Activated T-helper 1 cell treated with anti-CD3 and anti-CD28 coated beads, Interleukin-12 subunit alpha, Interleukin-12 subunit beta, Interleukin-2, Interleukin-4 antibody, amounts not matched to agents 30 ng/mL and 10 ng/mL and 1 ng/mL, durations not matched to agents 14 hours and 24 hours and 36 hours (primary cell): ENCODE measurements at places on chromosomes 7 and 10. TPM values are rescaled to one million over a fixed set of nuclear protein-coding genes. Genes with fewer than 3 reads are reported as not detected.

GRCh38 chr7:5041047-5041446, 4.6 kb upstream of the RBAK start:
- peak; percentile 3 for DNase-seq

- no peak for DNase-seq
Measured at GRCh38 chr7:24764972-24765744, 7.9 kb upstream of the GSDME start.

GRCh38 chr7:151792636-151793035, 84.3 kb downstream of the PRKAG2 start:
- DNase-seq: no peak

The TMEM176B gene
- total RNA-seq: not detected in 2 replicates

The GNAT3 gene
- not detected in 2 replicates for total RNA-seq

DNA sequence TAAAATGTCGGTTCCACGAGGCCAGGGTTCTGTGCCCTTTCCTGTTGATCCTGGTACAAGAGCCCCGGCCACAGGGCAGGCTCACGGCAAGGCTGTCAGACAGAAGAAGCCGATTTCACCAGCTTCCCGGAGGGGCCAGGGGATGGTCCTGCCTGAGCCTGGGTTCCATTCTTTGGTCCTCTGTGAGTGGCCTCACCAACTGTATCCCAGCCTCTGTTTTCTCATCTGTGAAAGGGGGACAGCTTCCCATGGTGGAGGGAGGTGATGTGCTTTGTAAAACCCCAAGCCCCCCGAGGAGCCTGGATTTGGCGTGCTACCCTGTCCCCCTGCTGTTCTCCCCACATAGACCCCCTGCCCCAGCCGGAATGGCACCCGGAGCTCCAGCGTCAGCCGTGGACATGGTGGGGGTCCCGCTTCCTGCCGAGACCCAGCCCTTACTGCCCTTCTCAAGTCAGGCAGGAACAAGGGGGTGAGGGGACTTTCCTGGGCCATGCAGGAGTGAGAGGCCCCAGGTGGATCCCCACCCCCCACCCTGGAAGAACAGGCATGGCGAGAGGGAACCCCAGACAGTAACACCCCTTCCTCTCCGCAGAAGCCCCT, 28.3 kb upstream of the ELFN1 start:
- no peak for DNase-seq

The ADCY1 gene
- total RNA-seq: 2.5 and 2.9 TPM in 2 replicates

DNA sequence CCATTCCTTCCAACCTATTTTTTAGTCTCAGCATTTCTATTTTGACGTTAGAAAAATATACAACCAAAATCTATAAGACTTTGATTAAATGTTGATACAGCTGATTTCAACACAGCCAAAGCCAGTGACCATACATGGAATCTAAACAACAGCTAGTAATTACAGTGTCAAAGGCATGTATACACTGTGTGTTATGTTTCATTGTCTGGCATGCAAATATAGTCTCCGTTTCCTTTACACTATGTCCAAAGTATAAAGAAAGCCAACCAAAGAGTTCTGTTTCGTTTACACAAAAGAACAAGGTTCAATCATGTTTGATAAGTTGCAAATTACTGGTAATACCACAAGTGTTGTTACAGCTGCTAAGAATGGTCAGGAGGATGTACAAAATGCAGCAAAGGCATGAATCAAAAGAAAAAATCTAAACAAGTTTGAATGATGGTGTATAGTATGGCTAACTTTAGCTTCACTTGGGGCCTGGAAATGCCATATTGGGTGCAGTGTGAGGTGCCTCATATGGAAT, 268.3 kb upstream of the FERD3L start:
- no peak for DNase-seq

GRCh38 chr7:149423449-149424110, 37.3 kb downstream of the ZNF777 start:
- DNase-seq: no peak

GRCh38 chr7:137828456-137828855, 18.3 kb downstream of the DGKI start:
- DNase-seq: no peak

DNA sequence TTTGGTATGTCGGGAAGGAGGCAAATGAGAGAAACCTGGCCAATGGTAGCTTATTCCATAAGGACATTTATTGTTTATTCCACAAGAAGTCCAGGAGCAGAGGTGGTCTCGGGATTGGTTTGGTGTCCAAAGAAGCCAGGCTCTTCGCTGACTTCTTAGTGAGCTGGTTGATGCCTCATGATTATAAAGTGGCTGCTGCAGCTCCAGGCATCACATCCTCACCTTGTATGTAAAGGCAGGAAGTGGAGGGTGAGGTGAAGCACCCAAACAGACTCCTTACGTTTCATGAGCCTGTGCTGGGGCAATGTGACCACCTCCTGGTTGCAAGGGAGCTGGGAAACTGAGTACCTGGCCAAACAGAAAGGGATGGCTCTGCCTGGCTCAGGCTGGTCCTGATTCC, 92.4 kb downstream of the MYL10 start:
- DNase-seq: no peak

DNA sequence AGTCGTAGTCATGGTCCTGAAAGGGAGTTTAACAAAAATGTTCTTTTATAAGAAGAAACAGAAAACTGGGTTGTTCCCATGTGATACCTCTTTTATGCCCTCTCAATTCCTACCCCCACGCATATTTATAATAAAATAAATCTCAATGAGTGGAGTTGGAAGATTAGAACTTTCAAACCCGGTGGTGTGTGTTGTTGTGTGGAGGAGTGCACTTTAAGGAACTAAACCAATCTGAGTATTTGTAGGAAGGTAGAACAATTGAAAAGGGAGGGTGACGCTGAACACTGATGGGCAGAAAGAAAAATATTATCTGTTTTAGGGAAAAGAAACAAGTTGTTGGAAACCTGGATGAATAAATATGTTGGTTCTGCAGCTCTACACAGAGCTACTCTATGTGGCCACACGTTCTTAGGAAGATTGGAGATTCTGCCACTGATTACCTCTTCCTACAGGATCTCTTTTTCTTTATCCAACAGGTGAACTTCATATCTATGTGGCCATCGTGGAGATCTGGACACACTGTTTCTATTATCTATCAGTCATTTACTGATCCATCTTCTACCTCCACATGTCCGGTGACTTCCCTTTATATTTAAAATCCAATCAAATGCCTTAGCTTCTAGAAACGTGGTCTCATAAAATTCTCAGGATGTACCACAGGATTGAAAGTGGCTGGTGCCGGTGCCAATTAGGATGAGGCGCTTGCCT, 13.1 kb upstream of the GATA3 start:
- DNase-seq: no peak

The ITGB8 gene
- 0.03 TPM in 1 of 2 replicates, not detected in the other for total RNA-seq

DNA sequence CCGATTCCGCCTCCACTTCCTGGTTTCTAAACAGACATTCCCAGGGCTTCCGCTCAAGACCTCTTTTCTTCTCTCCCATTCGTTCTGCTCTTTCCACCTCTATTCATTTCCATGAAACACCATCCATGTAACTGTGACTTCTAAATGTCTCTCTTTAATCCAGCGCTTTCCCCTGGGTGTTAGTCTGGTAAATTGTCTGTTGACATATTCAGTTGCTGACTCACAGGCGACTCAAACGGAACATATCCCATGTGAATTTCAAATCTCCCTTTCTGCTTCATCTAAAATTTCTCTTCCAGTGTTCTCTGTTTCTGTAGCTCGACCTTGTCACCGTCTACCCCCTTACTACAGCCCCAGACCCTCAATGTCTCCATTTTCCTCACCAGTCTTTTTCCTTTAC, 119.1 kb downstream of the PFKFB3 start:
- no peak for DNase-seq

The OR6B1 gene
- total RNA-seq: not detected in 2 replicates

- no peak for DNase-seq
Measured at GRCh38 chr7:23022258-23022769, 8.4 kb upstream of the HYCC1 start.

The NRG3 gene
- total RNA-seq: 0.10 TPM in 1 of 2 replicates, not detected in the other

The KCND2 gene
- not detected in 2 replicates for total RNA-seq

DNA sequence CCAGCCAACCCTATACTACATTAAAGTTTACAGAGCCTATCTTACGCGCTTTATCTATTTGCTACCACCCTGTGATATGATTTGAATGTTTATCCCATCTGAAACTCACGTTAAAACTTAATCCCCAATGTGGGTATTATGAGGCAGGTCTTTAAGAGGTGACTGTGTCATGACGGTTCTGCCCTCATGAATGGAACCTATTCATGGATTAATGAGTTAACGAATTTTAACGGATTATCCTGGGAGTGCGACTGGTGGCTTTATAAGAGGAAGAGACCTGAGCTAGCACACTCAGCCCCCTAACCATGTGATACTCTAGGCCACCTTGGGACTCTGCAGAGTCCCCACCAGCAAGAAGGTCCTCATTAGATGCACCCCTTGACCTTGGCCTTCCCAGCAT, 37.8 kb downstream of the SRPK2 start:
- no peak for DNase-seq

DNA sequence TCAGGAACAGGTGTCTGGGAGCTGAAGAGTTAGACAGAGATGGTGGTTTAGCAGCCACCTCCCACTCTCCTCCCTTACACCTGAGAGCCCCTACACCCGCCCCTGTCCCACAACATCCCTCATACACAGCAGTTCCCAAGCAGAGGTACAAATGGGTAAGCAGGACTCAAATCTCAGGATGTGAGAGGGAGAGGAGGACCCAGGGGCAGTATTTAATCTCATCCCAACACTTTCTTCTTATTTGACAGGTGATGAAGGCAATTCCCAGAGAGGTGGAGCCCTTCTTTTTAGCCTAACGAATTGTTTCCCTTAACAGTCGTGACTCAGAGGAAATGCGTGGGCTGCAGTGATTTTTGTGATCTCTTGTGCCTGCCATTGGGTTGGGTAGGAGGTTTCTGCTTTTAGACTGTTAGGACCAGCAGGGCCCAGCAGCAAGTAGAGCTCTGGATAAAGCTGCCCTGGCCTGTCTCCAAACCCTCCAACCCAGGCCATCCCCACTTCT, 191.3 kb downstream of the HECW1 start:
- DNase-seq: no peak

DNA sequence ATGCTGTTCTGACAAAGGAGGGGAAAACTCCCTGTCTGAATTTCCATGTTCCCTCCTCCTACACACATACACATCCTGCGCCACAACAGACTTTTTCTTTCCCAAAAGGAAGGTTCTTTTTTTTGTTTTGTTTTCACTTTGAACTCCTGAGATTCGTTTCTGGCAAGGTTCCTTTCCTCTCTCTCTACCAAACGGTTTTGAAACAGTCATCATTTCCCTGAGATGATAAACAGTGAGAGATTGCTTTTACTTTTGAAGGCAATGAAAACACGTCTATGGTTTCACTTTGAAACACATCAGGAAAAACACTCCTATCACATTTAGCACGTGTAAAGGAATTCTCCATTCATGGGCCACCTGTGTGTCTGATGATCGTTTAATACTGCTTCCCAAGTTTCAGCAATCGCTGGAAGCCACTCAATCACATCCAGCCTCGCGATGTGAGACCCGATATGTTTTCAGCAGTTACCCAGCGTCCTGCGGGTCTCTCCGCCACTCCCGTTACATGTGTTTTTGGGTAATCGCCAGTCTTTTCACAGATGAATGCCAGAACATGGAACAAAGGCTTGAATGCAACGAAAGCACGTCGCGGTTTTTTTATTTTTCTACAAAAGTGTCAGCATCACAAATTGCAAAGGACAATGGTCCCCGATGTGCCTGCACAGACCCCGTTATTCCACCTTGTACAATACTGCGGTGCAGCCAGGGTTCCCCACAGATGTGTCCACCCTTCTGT, 62.8 kb upstream of the CUX1 start:
- DNase-seq: no peak

DNA sequence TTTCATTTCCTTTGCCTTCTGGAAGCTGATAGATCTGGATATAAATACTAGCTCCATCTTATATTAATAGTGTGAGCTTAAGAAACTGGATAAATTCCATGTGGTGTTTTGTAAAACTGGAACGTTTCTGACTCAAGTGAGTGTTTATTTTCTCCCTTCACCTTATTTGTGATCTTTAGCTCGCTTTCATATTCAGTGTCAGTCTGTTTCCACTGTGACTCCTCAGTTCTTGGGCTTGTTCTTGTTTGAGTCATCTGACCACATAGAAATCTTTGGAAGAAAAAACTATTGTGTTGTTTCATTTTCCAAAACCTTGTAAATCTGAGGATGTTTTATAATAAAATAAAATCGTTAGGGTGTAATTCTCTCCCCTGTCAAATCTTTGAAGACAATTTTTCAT, 186.4 kb downstream of the POLR1F start:
- DNase-seq: no peak

The PNLIP gene
- not detected in 2 replicates for total RNA-seq

- no peak for DNase-seq
Measured at GRCh38 chr10:55283031-55283430, 482.0 kb upstream of the PCDH15 start.

The NEURL1 gene
- total RNA-seq: 3.4 and 3.6 TPM in 2 replicates

DNA sequence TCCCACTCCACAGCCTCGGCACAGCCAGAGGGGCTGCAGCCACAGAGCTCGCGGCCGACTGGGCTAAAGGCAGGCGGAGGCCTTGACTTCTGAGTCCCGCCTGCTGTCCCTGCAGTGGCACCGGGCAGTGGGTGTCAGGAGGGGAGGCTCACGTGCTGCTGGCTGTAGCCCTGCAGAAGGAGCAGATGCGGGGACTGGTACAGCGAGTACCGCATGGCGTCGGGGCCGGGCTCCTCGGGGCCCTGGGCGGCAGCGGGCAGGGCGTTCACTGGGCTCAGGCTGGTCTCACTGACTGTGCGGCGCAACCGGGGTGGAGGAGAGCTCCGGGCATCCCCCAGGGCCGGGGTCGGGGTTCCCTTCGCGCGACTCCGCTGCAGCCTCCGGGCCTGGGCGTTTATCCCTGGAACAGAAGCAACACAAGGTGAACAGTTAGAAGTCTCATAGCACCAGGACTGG, 25.6 kb downstream of the PAPOLB start:
- DNase-seq: no peak

DNA sequence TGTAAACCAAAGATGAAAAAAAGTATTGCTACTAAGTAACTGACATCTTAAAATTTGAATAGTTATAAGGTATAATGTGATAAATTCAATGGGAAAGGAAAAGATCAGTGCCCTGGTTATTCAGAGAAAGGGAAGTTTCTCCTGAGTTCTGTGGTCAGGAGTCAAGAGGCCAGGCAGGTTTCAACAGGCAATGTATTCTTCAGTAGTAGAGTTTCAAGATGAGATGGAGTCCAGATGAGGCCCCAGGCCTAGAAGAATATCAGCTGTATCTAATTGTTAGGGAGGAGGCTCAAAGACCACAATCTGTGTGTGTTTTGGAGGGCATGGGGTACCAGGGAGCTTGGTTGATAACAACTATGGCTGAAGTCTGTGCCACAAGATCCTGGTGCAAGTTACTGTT, 101.4 kb upstream of the DLX6 start:
- DNase-seq: no peak

The KAZALD1 gene
- 0.57 and 0.73 TPM in 2 replicates for total RNA-seq

The DIP2C gene
- 1.5 and 1.6 TPM in 2 replicates for total RNA-seq

DNA sequence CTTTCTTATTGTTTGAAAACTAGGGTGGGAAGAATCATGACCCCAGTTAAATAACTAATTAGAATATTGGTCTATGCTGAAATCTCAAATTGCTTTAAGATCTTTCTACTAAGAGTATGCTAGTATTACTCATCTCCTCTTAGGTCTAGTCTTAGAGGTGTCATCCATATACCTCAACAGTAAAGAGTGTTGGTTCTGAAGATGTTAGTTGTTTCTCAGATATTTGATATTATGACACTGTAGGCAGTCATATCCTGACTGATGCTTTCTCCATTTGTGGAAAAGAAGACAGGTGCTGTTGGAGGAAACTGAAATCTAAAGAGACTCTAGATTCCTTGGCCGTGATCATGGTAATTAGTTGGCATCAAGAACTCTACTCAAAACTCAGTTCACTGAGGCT, 21.2 kb downstream of the BPGM start:
- no peak for DNase-seq

- DNase-seq: no peak
Measured at GRCh38 chr10:3222068-3222467, 49.5 kb upstream of the PITRM1 start.

The SYCE1 gene
- 0.24 and 0.34 TPM in 2 replicates for total RNA-seq

The CYP2C19 gene
- total RNA-seq: not detected in 2 replicates

The PAX4 gene
- total RNA-seq: not detected in 2 replicates
